ENCODE measurements at places on chromosomes 13 and 19.

- DNase-seq = no peak
Measured at GRCh38 chr13:93147946-93148345, 78.7 kb upstream of the GPC6 start.

DNA sequence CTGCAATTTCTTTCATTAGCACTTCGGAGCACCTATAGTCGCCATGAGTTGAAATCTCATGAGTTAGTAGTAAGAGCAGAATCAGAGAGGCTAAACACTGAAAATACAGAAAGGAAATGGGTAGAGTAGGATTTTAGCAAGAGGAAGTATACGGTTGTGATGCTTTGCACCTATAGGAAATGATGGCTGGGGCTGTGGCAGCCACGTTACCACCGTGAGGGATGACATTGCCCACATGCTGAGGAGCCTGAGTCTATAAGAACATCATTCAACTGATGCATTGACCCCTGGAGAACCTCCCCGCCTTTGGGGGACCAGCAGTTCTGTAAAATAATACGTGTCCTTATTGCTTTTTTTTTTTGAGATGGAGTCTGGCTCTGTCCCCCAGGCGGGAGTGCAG is 20.4 kb downstream of the FAM187B start:
- no peak for DNase-seq

- no peak for DNase-seq
Measured at GRCh38 chr13:53206455-53206854, 177.8 kb downstream of the OLFM4 start.

DNA sequence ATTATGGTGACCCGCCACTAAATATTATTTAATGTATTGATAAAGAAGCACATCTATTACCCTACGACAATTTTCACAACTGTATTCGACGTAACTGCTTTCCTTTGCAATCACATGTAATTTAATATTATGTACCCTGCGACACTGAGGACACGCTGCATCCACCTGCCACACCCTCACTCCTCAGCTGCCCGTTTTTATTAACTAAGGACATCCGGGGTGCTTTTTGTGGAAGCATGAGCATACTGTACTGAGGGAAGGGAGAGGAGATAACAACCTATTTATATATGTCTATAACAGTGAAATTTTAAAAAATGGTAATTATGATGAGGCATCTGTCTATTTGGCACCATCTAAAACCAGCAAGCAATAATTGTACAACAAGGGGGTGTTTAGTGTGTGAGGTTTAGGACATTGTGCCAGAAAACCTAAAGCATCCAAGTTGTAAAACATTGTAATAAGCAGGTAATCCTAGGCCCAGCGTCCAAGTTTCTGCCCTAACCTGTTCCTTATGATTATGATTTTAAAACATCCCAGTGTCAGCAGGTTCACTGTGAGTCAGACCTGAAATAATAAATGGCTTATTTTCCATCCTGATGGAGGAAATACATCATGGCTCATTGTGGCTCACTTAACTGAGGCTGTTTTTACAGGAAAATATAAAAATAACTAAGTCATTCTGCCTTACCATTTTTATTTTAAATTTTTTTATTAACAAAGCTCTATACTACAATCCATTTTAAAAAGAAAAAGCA is 56.3 kb downstream of the FOXO1 start:
- no peak for DNase-seq

GRCh38 chr19:13337181-13337580 is 169.1 kb downstream of the CACNA1A start:
- DNase-seq = no peak

Data from neural crest cell (in vitro differentiated cells).